ENCODE measurements at places on chromosomes 7 and 10.

DNA sequence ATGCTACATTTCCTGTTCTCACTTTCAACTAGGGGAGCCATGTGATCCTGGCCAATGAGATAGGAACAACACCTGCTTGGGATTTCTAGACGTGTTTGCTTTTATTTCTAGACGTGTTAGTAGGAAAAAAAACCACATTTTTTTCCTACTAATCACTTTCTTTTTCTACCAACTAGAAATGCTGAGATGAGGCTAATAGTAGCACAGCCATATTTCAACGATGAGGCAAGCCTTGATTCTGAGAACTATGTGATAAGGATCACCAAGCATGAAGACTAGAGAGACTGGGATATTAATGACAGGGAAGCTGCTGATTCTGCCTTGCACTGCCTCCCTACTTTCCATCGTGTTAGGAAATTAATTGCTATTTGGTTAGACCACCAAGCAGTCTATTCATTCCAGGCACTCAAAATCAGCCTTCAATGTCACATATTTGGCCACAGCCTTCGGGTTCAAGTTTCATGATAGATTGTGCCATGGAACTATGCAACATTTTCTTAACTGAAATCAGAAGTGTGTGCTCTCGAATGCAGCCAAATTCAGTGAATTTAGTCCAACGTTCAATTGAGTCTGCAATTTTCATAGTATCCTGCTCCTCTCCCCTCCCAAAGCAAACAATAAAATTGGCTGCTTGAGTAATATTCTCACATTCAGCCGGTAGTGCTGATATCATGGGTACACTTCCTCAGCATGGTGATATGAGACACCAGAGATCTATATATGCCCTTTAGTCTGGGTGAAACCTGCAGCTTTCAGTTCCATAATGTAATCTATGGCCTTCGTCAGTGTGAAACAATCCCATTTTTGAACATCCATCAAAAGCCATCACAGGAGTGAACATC is 98.1 kb downstream of the GPR37 start:
- DNase-seq = no peak

DNA sequence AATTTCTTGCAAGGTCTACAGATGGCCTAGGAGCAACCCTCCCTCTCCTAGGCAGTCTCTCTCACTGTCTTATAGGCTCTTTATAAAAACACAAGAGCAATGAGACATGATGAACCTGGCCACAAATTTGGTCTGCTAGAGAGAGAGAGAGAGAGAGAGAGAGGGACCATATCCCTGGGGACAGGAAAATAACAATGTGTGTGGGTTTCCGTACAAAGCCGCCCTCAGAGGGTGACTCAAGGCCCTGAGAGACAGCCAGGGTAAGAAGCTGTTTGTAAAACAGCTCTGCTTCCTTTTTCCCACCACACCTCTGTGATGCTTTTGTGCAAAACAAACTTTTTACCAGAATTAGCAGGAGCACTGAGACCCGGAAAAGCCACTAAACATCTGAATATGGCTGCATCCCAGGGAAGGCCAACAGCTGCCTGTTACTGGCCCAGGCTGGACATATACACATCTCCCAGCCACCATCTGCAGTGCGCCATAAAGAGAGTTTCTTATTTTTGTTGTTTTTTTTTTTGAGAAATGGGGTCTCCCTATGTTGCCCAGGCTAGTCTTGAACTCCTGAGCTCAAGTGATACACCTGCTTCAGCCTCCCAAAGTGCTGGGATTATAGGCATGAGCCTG is 18.4 kb downstream of the GIMAP5 start:
- DNase-seq = peak; percentile 70

GRCh38 chr10:117421985-117422384 is 46.7 kb upstream of the PDZD8 start:
- DNase-seq = no peak

- no peak for DNase-seq
Observed at GRCh38 chr10:44731283-44731682, 179.9 kb upstream of the TMEM72 start.

DNA sequence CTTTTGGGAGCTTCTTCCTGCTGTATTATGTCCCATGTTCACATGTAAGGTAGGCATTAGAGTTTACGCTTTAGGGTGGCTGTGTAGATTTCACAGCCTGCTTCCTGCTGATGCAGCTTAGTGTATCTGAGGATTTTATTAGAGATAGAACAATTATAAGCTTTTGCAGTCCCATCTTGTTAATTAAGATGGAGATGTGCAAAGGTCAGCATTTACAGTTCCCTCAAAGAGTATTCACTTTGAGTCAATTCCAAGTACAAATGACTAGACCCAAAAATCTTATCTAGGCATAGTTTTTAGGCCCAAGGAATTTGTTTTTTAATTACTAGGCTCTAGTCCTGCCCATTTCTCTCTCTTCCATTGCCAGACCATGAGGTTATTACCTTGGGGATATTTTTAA is 239.9 kb upstream of the PHF14 start:
- DNase-seq = no peak

DNA sequence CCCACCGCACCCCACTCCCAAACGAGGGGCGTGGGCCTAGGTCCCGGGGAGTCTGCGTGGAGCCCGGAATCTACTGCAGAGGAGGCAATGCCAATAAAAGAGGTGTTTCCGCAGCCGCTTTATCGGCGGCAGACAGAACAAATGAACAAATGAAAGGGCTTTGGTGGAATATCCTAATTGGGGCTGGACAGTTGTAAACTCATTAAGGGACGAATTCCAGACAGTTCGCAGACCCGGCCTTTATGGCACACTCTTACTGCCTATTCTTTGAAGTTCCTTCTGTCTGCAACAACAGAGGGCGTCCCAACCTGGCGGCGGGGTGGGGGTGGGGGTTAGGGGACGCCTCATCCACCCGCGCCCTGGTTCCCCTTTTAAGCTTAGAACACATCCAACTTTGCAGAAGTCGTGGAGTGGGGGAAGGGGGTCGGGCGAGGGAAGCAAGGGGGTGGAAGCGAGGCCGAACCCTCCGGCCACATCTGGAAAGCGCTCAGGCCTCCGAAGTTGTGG is 4.1 kb downstream of the HOXA9 start:
- DNase-seq = peak; percentile 61

- no peak for DNase-seq
Observed at GRCh38 chr10:70981171-70981836, 92.9 kb upstream of the PCBD1 start.

GRCh38 chr7:70679661-70680060 is 452.3 kb upstream of the GALNT17 start:
- DNase-seq = no peak

- DNase-seq = no peak
Observed at GRCh38 chr10:84214046-84214572, 11.2 kb downstream of the LRIT2 start.

DNA sequence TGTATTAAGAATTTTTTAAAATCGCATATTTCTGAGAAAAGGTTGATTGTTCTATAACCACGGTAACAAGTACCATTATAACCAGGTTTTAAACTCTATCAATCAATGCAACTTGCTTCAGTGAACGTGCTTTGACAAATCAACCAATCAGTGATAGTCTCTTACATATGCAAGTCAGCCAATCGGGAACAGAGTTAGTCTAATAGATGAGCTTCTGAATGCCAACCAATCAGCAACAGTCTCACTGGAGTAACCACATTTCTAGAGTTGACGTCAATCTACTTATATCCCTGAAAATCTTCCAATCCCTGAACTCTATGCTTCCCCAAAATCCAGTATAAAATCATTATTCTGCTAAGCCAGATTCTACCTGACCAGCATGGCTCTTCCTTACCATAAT is 44.7 kb upstream of the TRUB1 start:
- no peak for DNase-seq

DNA sequence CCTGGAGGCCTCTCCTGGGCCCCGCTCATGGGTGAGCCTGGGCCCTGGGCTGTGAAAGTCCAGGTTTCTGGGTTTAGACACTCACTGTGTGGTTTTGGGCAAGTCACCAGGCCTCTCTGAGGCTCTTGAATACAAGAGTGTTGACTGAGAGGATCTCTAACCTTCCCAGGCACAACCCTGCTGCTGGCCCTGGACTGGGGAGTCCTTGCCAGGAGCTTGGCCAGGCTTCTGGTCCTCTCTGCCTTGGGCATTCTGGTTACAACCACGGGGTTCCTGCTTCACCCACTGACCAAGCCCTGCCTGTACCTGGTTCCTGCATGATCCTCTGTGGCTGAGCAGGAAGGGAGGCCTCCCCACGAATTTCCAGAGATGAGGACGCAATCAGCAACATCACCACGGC is 63.6 kb upstream of the COL13A1 start:
- no peak for DNase-seq

Data from inflammatory macrophage treated with lipopolysaccharide for 4 hours (primary cell).